ENCODE measurements at places on chromosomes 16 and 17. TPM values are rescaled to one million over a fixed set of nuclear protein-coding genes. Genes with fewer than 3 reads are reported as not detected.

Gene TMEM114
- total RNA-seq, result not detected

GRCh38 chr17:57869617-57870282, 19.9 kb upstream of the MRPS23 start:
- no peak overlapping the region for H3K27ac ChIP-seq
- H3K4me3 ChIP-seq, result no peak overlapping the region
- no peak for DNase-seq
- no peaks in the 10 kb centered on the region for H3K36me3 ChIP-seq
- H3K4me1 ChIP-seq, result peaks cover 25% of the 10 kb centered on the region

DNA sequence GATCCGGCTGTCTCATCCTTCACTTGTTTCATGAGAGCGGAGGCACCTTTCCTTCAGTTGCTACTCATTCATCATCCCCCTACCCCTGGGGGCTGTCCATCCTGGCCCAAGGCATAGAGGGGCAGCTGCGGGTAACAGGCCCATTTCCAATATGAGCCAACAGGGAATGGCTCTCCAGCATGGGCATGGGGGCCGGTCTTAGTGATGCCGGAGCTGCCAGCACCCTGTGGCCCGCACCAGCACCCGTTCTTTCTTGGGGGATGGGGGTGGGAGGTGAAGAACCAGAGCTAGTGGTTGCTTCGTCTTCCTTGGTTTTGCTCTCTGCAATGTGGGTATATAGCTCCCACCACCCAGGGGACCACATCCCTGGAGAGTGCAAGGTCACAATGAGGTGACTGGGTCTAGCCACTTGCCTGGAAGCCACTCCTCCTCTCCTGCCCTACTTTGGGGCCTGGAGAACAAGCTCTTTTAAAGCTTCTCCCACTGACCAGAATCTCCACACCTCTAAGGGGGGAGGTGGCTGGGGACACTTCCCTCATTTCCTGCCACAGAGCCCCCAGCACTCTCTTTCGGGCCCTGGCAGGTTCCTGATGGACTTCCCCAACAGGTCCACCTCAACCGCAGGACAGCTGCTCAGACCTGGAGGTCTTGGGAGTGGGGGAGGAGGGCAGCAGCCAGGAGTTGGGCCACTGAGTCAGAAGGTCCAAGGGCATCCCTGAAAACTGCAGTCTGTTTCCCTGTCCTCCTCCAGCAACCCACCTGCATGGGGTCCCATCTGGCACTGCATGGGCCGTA, 11.9 kb upstream of the TBX2 start:
- H3K4me3 ChIP-seq, result no peak overlapping the region
- no peak for DNase-seq
- H3K36me3 ChIP-seq, result no peaks in the 10 kb centered on the region
- peaks cover 3% of the 10 kb centered on the region for H3K27me3 ChIP-seq

GRCh38 chr17:34847938-34848337, 113.3 kb downstream of the CCT6B start:
- no peaks in the 10 kb centered on the region for H3K4me1 ChIP-seq
- no peaks in the 10 kb centered on the region for H3K27me3 ChIP-seq
- DNase-seq, result no peak
- no peak overlapping the region for H3K27ac ChIP-seq
- H3K4me3 ChIP-seq, result no peak overlapping the region

GRCh38 chr17:17467720-17468119, 9.1 kb upstream of the MED9 start:
- H3K27me3 ChIP-seq, result peaks cover 4% of the 10 kb centered on the region
- H3K4me1 ChIP-seq, result peaks cover 6% of the 10 kb centered on the region
- DNase-seq, result no peak
- no peak overlapping the region for H3K27ac ChIP-seq
- no peaks in the 10 kb centered on the region for H3K36me3 ChIP-seq
- H3K4me3 ChIP-seq, result no peak overlapping the region

DNA sequence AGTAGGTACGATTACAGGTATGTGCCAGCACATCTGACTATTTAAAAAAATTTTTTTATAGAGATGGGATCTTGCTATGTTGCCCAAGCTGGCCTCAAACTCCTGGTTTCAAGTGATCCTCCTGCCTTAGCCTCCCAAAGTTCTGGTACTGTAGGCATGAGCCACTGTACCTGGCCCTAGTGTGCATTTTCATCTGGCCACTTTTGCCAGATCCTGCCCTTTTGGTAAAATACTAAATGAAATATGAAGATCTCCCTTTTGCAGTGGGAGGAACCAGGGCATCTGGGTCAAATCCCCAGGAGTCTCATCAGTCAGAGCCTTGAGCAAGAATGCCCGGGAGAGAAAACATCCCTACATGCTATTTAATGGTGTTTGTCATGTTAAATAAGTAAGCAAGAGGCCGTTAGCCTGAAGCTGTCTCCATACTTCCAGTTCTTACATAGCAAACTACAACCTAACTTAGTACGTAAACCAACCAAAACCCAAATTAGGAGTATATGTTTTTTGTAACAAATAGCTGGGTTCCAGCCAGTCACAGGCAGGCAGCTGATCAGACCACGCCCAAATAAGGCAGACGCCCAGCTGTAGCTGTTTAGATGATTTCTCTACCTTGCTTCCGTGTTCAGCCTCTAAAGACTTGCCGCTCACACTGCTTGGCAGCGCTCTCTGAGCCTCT, 46.5 kb upstream of the CLEC18A start:
- no peak overlapping the region for H3K4me3 ChIP-seq
- no peaks in the 10 kb centered on the region for H3K36me3 ChIP-seq
- H3K27me3 ChIP-seq, result no peaks in the 10 kb centered on the region
- no peak overlapping the region for H3K27ac ChIP-seq

All from activated CD8-positive, alpha-beta T cell treated with anti-CD3 and anti-CD28 coated beads for 36 hours (primary cell).